ENCODE measurements at places on chromosomes 3 and 15. TPM values are rescaled to one million over a fixed set of nuclear protein-coding genes. Genes with fewer than 3 reads are reported as not detected.

The CCR2 gene
- not detected for total RNA-seq

The CLDN1 gene
- not detected for total RNA-seq

The CLDN16 gene
- total RNA-seq, result not detected

The BOC gene
- total RNA-seq, result 15.7 TPM
